ENCODE measurements at places on chromosomes 11 and 22.

GRCh38 chr11:256952-257737, 20.4 kb downstream of the PSMD13 start:
- DNase-seq = no peak

DNA sequence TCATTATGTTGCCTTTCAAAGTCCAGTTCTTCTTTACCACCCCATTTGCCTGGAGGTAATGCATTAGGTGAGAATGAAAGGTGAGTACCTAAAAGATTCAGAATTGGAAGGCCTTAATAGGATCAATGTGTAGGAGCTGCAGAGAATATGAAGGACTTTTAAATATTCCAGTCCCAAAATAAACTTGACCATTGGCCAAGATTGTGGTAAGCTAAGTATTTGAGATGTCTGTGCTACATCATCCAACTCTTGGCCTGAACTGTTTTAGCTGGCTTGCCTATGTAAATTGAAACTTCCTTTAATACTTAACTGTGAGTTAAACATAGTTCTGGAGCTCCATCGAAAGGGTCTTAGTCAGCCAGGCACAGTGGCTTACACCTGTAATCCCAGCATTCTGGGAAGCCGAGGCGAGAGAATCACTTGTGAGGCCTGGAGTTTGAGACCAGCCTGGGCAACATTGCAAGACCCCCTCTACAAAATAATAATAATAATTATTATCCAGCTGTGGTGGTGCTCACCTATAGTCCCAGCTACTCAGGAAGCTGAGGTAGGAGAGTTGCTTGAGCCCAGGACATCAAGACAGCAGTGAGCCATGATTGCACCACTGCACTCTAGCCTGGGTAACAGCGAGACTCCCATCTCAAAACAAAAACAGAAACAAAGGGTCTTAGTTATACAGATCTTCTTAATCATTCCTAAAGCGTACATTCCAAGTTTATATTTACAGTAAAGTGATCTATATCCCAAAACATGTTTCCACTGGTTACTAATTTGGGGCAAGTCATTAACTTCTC, 29.8 kb downstream of the MTMR3 start:
- no peak for DNase-seq

GRCh38 chr11:113507341-113507740, 32.1 kb upstream of the DRD2 start:
- no peak for DNase-seq

- no peak for DNase-seq
Observed at GRCh38 chr11:76856106-76856505, 4.6 kb upstream of the ACER3 start.

DNA sequence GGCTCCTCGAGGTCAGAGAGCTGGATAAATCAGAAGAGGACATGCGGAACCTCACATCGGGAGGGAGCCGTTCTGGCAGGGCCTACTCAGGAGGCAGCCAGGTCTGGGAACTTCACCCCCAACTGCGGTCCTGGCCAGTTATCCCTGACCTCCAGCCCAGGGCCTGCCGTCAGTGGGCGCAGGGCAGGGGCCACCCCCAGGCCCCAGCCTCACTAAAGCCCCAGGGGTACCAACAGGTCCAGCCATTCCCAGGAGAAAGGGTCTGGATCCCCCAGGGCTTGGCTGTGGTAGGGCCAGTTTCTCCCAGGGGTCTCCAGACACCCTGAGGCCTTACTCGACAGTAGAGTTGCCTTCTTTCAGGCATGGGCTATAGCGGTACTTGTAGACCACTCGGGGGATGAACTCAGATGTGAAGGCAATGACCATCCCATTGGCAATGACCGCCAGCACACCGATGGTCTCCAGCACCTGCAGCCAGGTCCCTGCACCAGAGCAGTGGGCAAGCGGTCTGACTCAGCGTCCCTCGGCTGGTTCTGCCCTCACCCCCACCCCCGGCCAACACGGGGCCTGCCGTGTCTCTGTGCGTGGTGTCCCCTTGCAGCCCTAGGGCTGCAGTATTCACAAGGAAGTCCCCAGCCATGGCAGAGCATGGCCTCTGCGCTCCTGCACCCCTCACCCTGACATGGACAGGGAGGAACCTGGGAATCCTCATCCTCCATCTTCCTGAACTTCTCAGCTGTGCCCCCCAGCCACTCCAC, 4.6 kb upstream of the SIGIRR start:
- DNase-seq = no peak

DNA sequence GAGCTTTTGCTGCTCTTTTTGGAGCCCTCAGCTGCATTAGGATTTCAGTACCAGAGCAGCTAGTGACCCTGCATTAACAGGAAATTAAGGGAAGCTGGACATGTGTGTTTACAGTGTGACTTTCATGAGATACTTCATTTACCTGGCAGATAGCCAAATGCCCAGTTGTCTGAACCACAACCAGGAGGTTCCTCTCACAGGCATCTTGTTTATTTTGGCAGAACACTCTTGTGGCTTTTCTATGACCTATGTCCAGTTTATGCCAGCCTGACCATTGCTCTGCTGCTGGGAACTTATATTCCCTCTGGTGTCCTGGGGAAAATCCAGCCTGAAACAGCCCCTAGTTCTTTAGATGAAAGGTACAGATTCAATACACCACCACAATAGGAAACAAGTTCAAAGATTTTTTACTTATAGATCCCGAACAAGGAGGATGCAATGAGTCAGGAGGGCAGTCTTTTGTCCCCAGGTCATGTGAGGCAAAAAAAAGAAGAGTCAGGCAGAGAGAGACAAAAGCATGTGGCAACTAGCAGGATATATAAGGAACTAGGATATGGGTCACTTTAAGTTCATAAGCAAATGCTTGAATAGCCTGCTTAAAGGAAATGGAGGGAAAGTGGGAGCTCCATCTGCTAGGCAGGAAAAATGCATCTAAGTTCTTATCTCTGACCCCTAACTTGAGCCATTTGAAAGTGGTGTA, 379.3 kb downstream of the INSC start:
- no peak for DNase-seq

DNA sequence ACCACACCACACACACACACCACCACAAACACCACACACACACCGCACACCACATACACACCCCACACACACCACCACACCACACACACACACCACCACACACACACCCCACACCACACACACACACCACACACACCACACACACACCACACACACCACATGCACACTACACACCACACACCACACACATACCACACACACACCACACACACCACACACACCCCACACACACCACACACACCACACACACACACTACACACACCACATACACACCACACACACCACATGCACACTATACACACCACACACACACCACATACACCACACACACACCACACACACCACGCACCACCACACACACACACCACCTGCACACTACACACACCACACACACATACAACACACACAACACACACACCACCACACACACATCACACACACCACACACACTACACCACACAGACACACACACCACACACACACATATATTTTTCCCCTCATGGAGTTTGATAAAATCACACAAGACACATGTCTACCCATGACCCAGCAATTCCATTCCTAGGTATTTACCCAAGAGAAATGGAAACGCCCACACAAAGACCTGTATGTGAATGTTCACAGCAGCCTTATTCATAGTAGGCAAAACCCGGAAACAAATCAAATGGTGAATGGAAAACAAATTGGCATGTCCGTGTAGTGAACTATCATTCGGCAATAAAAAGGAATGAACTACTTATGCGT, 14.3 kb downstream of the CD5 start:
- no peak for DNase-seq

GRCh38 chr11:43554148-43554473, 126.4 kb upstream of the HSD17B12 start:
- DNase-seq = no peak

DNA sequence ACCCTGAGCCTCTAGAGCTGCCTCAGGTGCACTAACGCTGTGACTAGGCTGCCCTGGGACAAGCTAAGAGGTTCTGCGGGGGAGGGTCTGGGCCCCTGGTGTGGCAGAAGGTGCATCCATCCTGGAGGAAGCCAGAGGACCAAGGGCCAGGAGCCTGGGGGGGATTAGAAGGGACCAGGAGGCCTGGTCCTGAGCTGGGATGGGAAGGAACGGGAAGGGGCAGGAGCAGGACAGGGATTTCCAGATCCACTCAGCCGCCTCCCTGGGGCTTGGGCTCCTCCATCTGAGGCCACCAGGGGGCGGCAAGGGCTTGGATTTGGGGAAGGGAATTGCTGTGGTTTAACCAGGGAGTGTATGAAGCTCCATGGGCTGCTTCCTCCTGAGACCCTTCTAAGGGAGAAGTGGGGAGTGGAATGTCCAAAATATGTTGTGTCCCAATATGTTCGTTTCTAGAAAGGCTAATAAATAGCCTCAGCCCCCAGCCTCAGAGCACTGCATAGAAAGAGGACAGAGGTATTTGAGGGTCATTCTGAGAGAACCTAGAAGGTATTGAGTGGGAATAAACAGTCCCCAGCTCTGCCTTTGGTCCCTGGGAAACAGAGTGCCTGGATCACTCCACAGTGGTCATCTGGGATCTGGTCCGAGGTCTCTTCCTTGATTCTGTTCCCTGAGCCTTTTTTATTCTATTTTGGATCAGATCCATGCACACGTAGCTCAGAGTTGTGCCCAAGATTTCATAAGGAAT, 17.4 kb upstream of the PRAME start:
- DNase-seq = peak; percentile 35

GRCh38 chr11:66493130-66493529, 12.9 kb downstream of the DPP3 start:
- DNase-seq = no peak

DNA sequence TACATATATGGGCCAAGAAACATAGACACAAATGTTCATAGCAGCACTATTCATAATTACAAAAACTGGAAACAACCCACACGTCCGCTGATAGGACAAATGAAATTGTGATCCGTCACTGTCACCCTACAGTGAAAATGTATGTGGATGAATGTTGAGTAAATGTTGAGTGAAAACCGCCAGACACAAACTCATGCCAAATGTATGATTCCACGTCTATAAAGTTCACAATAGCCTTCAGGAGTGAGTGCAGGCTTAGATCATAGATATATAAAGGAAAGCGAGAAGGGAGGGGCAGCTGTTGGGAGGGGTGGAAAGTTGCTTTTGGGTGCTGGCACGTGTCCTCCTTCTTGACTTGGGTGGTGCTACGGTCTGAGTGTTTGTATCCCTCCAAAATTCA, 33.6 kb downstream of the DBX1 start:
- no peak for DNase-seq

GRCh38 chr11:99773646-99774045, 752.9 kb downstream of the CNTN5 start:
- peak; percentile 7 for DNase-seq

GRCh38 chr11:131544591-131544990, 174.2 kb downstream of the NTM start:
- DNase-seq = no peak

DNA sequence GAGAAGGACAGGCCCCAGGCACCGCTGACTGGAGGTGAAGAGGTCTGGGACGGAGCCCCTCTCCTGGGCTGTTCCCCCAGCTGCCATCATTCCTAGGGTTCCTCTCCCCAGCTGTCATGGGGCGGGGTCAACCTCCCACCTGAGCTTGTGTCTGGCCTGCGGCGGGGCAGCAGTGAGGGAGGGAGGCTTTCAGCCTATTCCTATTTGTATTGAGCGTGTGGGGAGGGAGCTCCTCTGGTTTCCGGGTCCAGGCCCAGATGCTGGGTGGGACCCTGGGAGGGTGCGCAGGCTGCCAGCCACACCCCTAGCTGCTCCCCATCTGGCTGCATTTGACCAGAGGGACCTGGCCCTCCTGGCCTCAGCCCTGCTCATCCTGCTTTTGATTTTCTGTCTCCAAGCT, 13.7 kb downstream of the TSPAN4 start:
- no peak for DNase-seq

DNA sequence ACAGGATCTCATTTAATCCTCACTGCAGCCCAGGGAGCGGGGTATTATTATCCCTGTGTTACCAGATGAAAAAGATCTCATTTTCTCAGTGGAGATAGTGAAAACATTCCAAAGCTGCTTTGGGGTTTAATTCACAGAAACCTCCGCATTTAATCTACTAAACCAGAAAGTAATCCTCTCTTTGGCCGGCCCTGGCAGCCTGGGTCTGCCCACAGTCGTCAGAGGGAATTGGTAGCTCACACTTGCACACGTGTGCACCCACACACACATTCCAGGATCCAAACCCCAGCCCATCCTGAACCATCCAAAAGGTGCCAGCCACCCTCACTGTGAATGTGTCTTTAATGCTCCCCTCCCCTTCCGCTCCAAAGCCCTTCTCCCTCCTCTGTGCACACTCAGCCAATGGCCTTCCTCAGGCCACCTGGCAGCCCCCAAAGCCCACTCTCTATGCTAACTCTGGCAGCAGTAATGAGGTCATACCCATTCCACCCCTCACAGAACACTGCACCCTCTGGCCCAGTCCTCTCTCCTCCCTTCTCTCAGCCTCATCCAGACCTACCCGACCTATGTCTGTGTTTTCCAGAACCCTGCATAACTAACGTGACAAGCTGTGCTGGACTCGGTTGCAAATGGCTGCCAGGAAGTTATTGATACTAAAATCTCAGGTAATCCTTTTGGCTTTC, 466.2 kb downstream of the SOX6 start:
- no peak for DNase-seq

- DNase-seq = peak; percentile 46
Observed at GRCh38 chr11:66157182-66157864, 87.3 kb downstream of the PACS1 start.

DNA sequence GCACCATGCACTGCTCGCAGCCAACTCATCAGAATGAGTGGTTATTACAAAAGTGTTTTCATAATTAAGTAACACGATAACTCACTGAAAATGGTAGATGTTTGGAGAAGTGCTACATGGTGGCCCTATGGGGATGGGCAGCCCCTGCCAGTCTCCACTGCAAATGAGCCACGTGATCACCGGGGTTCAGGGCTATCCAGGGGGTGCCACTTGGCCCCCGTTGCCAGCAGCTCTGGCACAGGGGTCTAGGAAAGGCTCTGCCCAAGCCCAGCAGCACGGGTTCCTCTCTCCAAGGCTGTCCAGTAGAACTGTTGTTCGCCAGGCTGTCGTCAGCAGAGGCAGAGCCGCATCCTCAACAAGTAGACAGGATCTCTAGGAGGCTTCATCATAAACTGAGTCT, 382.1 kb upstream of the B3GAT1 start:
- no peak for DNase-seq

- no peak for DNase-seq
Observed at GRCh38 chr11:120923866-120924508, 99.9 kb upstream of the TBCEL start.

- no peak for DNase-seq
Observed at GRCh38 chr11:47524291-47524874, 28.5 kb downstream of the CELF1 start.

DNA sequence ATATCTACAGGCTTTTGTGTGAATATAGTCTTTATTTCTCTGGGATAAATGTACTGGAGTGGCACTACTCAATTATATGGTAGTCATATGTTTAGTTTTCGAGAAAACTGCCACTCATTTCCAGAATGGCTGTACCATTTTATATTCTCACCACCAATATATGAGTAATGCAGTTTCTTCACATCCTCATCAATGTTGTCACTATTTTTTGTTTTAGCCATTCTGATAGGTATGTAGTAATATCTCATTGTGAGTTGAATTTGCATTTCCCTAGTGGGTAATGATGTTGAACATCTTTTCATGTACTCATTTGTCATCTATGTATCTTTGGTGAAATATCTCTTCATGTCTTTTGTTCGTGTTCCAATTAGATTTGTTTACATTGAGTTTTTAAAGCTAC, 18.0 kb downstream of the ACRV1 start:
- no peak for DNase-seq

All from HTR-8/SVneo (cell line).